ENCODE measurements at places on chromosomes 4 and X. TPM values are rescaled to one million over a fixed set of nuclear protein-coding genes. Genes with fewer than 3 reads are reported as not detected.

- no peaks in the 10 kb centered on the region for H3K27me3 ChIP-seq
- no peak overlapping the region for H3K27ac ChIP-seq
- H3K4me3 ChIP-seq, result no peak overlapping the region
Measured at GRCh38 chrX:16517039-16517605, 132.8 kb upstream of the S100G start.

GRCh38 chrX:3807906-3808305 is 94.5 kb upstream of the PRKX start:
- no peaks in the 10 kb centered on the region for H3K4me1 ChIP-seq
- DNase-seq, result no peak
- H3K27ac ChIP-seq, result no peak overlapping the region
- H3K36me3 ChIP-seq, result no peaks in the 10 kb centered on the region

- no peak overlapping the region for H3K4me3 ChIP-seq
- no peak for DNase-seq
- no peaks in the 10 kb centered on the region for H3K36me3 ChIP-seq
- H3K27ac ChIP-seq, result no peak overlapping the region
- peaks cover 11% of the 10 kb centered on the region for H3K4me1 ChIP-seq
Measured at GRCh38 chr4:10120943-10121567, 4.5 kb upstream of the WDR1 start.

DNA sequence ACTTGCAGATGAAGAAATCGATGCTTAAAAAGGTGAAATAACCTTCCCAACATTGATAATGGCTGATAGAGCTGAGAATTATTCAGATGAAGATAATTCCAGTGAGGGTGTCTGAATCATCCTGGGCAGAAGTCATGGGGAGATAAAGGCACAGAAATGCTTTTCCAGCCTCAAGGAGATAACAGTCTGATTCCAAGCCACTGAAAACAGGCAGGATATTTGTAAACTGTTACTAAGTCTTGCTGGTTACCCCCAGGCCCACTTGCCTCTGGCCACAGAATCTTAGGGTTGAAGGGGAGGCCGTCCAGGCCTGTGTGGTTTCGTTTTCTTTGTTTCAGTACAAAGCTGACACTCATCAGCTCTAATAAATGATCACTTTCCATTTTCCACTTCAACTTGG is 158.5 kb downstream of the SH3KBP1 start:
- H3K27me3 ChIP-seq, result no peaks in the 10 kb centered on the region
- no peak overlapping the region for H3K27ac ChIP-seq
- no peak overlapping the region for H3K4me3 ChIP-seq

DNA sequence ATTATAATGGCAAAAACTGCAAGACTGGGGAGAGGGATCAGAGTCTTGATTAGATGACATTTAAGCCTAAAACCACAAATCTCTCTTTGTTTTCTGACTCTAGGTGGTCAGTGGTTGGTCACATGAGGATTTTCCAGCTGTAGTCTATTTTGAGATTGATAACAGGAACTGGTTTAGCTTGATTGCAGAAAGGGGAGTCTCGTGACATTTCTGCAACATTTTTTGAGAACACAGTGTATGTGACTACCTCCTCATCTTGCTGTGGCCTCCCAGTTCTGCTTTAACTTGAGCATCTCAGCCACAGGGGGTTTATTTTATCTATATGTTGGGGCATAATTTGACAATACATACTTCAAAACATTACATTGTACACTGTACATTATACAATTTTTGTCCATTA is 726.4 kb upstream of the MAGEB2 start:
- H3K4me1 ChIP-seq, result no peaks in the 10 kb centered on the region
- DNase-seq, result no peak
- H3K27me3 ChIP-seq, result no peaks in the 10 kb centered on the region

DNA sequence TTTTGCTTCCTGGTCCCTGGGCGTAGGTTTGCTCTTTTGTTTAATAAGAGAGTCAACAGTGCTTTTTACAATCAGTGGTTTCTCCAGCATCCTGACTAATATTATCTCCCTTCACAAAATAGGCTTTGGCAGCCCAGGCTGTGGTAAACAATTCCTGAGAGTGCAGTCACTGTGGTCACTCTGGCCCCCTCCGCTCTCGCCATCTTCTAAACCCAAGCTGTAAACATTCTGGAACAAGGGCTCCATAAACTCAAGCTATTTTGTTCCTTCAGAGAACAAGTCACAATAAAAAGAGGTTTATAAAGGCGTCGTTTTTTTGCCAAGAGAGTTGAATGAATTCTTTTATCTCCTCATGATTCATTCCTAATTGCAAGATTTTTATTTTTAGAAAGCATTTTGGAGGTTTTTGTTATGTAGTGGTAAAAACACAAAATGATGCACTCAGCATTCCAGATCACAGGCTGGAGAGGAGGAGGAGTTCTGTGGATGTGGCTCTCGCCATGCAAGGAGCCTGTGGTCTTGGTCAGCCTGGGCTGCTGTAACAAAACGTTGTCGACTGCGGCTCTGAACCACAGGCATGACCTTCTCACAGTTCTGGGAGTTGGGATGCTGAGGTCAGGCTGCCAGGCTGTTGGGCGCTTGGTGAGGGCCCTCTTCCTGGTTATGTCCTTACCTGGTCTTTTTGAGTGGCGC is 486.4 kb upstream of the FAT1 start:
- H3K4me1 ChIP-seq, result no peaks in the 10 kb centered on the region
- H3K27me3 ChIP-seq, result no peaks in the 10 kb centered on the region
- no peaks in the 10 kb centered on the region for H3K36me3 ChIP-seq

GRCh38 chr4:96092151-96092705 is 252.3 kb downstream of the PDHA2 start:
- no peaks in the 10 kb centered on the region for H3K4me1 ChIP-seq
- DNase-seq, result no peak
- no peaks in the 10 kb centered on the region for H3K36me3 ChIP-seq
- no peak overlapping the region for H3K27ac ChIP-seq

- DNase-seq, result no peak
- no peaks in the 10 kb centered on the region for H3K27me3 ChIP-seq
- no peak overlapping the region for H3K4me3 ChIP-seq
- no peaks in the 10 kb centered on the region for H3K36me3 ChIP-seq
- no peak overlapping the region for H3K27ac ChIP-seq
- H3K4me1 ChIP-seq, result peaks cover 27% of the 10 kb centered on the region
Measured at GRCh38 chrX:149508467-149508866, 3.4 kb upstream of the IDS start.

DNA sequence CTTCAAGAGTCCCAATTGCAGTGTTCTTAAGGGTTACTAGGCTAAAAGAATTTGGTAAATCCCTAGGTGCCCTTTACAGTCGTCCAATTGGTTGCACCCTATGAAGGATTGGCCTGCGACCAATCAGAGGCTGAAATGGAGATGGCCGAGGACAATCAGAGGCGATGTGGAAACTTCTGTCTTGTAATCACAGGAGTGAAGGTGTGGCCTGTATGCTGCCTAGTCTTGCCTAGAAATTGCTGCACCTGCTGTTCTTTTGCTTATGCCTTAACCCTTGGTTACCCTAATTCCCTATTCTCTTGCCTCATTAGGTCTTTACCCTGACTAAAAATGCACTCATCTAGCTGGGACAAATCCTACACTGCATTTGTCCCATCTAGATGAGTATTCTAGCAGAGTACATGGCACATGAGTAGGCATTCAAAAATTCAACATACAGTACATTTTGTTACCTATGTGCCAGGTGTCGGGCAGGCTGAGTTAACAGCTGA is 1.0 kb upstream of the DCK start:
- no peaks in the 10 kb centered on the region for H3K27me3 ChIP-seq
- peaks cover 45% of the 10 kb centered on the region for H3K4me1 ChIP-seq
- H3K27ac ChIP-seq, result peak overlapping the region; percentile 90
- no peak for DNase-seq

DNA sequence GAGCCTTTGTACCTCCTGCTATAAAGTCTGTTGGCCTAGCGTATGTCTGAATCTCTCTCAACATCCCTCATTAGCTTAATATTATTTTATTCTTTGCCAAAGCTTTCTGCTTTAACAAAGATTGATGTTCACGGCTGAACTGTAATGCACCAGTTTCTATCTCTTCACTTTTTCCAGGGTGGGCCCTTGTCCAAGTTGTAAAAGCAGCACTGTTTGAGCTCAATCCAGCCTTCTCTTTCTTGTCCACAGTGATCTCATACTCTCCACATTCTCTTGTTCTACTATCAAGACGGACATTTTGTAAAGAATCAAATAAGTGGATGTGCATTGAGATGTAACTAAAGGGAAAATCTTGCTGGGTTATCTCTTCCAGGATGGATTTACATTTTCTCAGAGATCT is 34.4 kb upstream of the RTL3 start:
- no peak for DNase-seq
- no peak overlapping the region for H3K27ac ChIP-seq
- no peaks in the 10 kb centered on the region for H3K36me3 ChIP-seq
- no peaks in the 10 kb centered on the region for H3K4me1 ChIP-seq

- H3K4me3 ChIP-seq, result no peak overlapping the region
- no peak for DNase-seq
- H3K27me3 ChIP-seq, result no peaks in the 10 kb centered on the region
- no peak overlapping the region for H3K27ac ChIP-seq
Measured at GRCh38 chr4:151786158-151786495, 25.3 kb upstream of the GATB start.

- H3K4me3 ChIP-seq, result no peak overlapping the region
- no peaks in the 10 kb centered on the region for H3K36me3 ChIP-seq
- no peak overlapping the region for H3K27ac ChIP-seq
- H3K4me1 ChIP-seq, result peaks cover 2% of the 10 kb centered on the region
Measured at GRCh38 chr4:167023364-167023925, 210.8 kb downstream of the SPOCK3 start.

DNA sequence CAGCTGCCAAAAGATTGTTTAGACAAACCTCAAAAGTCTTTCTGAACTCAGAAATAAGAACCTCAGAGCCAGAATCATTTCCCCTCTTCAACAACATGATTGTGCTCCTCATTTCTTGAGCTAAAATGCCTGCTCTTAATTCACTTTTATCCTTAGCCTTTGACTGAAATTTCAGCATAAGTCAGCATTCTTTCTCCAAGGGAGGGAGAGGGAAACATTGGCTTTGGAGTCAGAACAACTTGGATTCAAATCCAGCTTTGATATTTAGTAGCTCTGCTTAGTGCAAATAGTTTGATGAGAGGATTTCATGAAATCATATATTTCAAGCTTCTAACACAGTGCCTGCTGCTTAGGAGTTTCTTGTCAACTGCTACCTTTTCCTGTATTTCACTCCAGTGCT is 484.6 kb upstream of the INTU start:
- H3K27me3 ChIP-seq, result no peaks in the 10 kb centered on the region
- no peak for DNase-seq
- no peaks in the 10 kb centered on the region for H3K36me3 ChIP-seq
- no peak overlapping the region for H3K27ac ChIP-seq
- no peaks in the 10 kb centered on the region for H3K4me1 ChIP-seq

DNA sequence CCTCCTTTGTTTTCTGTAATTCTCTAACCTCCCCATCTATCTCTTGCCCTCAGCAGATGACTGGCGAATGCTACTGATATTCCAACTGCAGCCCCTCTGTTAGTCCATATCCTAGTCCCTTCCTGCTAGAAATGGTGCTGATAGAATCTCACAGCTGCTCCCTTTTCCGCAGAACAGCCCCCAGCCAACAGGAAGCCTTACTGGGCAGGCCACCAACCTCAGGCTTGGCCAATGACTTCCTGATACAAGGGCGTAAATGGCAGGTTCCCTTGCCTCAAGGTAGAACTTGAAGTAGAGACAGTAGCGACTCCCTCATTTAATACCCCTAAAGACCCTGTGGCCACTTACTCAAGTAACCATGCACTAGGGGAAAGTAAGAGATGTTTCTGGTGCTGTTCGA is 26.7 kb upstream of the SLC2A9 start:
- no peak for DNase-seq
- H3K27ac ChIP-seq, result no peak overlapping the region
- no peaks in the 10 kb centered on the region for H3K27me3 ChIP-seq
- peaks cover 2% of the 10 kb centered on the region for H3K4me1 ChIP-seq
- no peak overlapping the region for H3K4me3 ChIP-seq
- no peaks in the 10 kb centered on the region for H3K36me3 ChIP-seq

DNA sequence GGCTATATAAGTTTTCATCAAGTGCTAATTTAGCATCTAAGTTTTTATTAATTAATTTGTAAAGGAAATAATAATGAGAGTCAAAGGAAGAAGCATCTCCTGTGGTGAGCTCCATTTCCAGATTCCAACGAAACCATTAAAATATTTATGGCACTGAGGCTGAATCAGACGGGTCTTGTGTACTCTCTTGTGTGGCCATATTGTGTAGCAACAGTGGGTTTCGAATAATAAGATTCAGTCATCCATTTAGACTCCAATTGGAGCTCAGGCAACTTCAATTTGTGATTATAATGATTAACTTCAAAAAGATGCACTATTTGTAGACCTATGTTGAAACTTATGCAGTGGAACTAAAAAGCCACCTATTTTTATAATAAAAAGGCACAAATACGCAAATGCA is 82.4 kb downstream of the SNCA start:
- peaks cover 11% of the 10 kb centered on the region for H3K4me1 ChIP-seq
- no peak overlapping the region for H3K4me3 ChIP-seq
- H3K27me3 ChIP-seq, result no peaks in the 10 kb centered on the region
- peak overlapping the region; percentile 25 for H3K27ac ChIP-seq

Gene CNOT6L
- total RNA-seq, result 45.8 TPM

Gene DCX
- not detected for total RNA-seq

Gene KIT
- total RNA-seq, result 59.4 TPM

Gene TRIM75
- not detected for total RNA-seq

Gene CXCL10
- not detected for total RNA-seq
